Activated CD8-positive, alpha-beta memory T cell treated with anti-CD3 and anti-CD28 coated beads for 48 hours (primary cell): ENCODE measurements at places on chromosomes 1 and 21.
A peak's percentile ranks its signal among the peaks of the same experiment; 100 is the strongest.

DNA sequence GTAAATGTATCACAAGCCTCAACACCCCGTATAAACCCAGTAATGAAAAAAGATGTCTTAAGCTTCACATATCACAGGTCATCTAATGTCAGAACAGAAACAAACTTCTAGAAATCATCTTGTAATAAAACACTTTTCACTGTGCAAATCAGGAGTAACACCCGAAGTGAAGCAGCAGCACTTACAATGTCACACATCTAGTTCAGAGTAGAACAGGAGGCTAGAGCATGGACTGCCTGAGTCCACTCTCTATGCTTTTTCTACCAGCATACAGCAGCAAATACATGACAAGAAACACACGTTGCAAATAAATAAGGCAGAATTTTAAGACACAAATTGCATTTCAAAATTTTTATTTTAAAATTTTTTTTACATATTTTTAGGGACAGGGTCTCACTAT is 57.2 kb downstream of the AKT3 start:
- DNase-seq = no peak

DNA sequence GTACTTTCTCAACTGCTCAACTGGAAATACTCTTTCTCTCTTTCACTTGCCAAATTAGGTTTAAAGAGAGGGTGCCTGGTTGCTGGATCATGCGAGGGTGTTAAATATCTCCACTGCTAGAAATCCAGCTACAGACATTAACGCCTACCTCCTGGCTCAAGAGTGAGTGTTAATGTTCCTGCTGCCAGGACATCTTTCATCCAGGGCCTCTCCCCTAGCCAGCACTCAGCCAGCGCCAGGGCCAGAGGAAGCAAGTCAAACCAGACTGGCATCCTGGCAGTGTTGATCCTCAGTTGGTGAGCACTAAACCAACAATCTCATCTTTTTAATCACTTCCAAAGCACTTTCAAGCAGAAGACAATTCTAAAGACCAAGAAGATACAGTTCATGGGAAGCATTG is 92.9 kb upstream of the BARHL2 start:
- DNase-seq = no peak

DNA sequence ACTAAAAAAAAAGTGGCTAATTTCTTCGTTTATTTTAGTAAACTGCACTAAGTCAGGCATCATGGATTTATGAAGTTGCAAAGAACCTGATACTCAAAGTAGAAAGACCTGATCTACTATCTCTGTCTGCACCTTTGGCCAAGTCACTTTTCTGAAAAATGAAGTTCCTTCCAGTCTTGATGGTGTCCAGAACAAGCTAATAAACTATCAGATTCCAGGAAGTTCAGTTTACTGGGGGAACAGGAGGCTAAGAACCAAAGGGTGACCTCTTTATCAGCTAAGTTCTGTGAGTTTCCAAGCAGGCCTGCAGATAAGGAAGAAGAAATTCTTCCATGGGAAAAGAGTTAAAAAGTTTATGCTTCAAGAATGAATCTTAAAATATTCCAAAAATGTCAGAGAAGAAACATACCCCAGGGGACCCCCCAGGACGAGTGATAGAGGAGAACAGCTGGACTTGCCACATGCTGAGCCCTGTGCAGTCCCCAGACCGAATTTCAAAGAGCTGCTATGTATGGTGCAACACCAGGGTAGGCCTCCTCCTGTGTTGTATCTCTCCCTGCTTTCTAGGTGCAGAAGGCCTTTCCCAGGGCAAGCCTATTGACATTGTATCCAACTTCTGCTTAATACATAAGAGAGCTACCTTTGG is 72.8 kb upstream of the FGGY start:
- no peak for DNase-seq

- no peak for DNase-seq
Measured at GRCh38 chr1:243834130-243834529, 15.9 kb downstream of the AKT3 start.

GRCh38 chr21:26826801-26827200 is 18.4 kb downstream of the ADAMTS1 start:
- no peak for DNase-seq

- no peak for DNase-seq
Measured at GRCh38 chr1:235295902-235296350, 32.1 kb downstream of the ARID4B start.

DNA sequence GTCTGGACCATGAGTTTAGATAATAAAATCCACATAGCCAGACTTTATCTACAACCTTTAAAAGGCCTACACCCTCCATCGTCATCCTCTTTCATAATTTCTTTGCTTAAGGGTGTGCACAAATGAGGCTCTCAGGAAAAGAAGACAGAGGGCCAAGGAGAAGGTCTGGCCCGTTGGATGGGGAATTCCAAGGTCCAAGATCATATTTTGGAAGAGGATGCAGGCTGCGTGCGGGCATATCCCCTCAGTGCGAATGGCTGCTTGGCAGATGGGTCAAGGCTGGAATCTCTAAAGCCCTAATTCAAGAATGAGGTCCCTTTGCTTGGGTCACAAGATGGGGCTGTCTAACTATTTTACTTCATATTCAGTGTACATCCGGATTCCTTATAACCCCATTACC is 782.2 kb upstream of the NCAM2 start:
- DNase-seq = no peak

DNA sequence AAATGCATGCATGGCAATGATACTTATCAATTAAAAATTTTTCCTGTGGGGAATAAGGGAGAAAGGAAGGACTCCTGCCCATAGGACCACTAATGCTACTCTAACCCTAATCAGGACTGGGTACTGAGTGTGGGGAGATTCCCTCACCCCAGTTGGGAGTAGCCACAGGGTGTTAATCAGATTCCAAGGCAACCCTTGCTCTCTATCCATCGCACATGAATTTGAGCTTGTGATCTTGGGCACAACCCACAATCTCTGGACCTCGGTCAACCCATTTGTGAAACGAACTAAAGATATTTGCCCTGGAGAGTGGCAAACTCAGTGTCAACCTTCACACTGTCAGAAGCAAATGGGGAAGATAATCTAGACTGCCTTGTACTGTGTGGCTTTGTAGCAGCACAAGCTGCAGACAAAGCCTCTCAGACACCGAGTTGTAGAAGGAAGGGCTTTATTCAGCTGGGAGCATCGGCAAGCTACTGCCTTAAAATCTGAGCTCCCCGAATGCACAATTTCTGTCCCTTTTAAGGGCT is 69.5 kb downstream of the SERINC2 start:
- no peak for DNase-seq

- DNase-seq = no peak
Measured at GRCh38 chr1:97849345-97850340, 71.2 kb downstream of the DPYD start.

GRCh38 chr1:186568221-186568620 is 107.3 kb upstream of the PDC start:
- no peak for DNase-seq

- DNase-seq = no peak
Measured at GRCh38 chr21:42190486-42190863, 28.5 kb upstream of the ABCG1 start.

DNA sequence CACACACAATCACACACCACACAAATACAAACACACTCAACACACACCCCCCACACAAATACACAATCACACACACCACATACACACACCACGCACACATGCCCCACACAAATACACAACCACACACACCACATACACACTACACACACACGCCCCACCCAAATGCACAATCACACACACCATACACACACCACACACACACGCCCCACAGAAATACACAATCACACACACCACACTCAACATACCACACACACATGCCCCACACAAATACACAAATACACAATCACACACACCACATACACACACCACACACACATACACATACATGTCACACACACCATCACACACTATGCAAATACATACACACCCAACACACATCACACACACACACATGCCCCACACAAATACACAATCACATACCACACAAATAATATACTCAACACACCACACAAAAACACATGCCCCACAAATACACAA is 50.2 kb downstream of the PRDM15 start:
- no peak for DNase-seq

GRCh38 chr1:214566158-214567104 is 15.0 kb upstream of the PTPN14 start:
- no peak for DNase-seq

- no peak for DNase-seq
Measured at GRCh38 chr1:184940226-184940625, 34.1 kb downstream of the NIBAN1 start.

GRCh38 chr1:178371235-178371634 is 125.5 kb downstream of the CLEC20A start:
- no peak for DNase-seq

DNA sequence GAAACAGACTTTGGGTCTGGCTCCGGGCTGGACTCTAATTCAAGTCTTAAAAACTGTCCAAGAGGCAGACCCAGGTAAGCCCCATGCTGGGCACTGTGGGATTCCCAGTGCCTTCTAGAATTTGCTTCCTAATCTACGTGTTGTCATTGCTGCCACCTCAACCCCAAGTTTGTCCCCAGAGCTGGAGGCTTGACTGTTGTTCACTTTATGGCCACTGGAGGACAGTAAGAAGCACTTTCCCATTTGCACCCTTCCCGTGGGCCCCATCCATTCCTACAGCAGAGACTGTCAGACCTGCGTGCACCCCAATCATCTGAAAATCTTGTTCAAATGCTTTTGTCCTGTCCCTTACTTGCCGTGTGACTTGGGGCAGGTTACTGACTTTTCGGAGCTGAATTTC is 29.4 kb upstream of the VASH2 start:
- DNase-seq = no peak

GRCh38 chr1:243483071-243483771 is 227.4 kb downstream of the SDCCAG8 start:
- DNase-seq = no peak

- no peak for DNase-seq
Measured at GRCh38 chr1:118254001-118254400, 69.0 kb upstream of the SPAG17 start.

DNA sequence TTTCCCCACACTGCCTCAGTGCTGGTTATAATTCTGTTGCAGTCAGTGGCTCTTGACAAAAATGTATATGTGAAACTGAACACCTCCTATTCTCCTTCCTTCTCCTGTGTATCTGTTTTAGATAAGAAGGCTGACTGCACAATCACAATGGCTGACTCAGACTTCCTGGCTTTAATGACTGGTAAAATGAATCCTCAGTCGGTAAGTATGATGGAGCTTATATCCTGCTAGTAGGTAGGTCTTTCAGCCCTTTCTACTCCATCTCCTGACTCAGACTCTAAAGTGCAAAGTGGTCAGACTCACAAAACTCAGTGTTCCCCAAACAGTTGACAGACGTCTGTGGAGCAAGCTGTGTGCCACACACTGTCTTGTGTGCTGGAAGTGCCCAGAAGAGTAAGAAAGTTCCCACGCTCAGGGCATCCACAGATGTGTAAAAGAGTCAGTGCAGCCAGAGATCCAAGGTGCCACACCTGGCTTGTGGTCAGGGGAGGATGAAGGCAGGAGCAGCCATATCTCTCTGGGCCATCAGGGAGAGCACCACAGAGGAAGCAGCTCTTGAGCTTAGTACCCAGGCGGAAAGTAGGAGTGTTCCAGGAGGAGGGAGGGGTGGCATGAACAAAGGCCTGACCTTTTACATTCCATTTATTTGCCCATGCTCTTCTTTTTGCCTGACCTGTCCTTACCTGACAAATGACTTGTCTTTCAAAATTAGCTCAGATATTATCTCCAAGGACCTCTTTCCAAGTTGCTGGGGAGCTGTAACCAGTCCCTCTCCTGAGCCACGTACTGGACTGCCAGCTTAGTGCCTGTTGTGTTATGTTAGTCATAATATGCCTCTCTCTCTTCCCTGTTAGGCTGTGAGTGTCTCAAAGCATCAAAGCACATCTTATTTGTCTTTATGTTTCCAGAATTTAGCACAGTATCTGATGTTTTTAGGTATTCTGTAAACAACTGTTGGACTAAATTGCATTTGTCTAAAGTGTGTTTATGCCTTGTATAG is 14.0 kb upstream of the PODN start:
- no peak for DNase-seq

GRCh38 chr1:218717575-218717974 is 372.4 kb downstream of the TGFB2 start:
- DNase-seq = no peak

DNA sequence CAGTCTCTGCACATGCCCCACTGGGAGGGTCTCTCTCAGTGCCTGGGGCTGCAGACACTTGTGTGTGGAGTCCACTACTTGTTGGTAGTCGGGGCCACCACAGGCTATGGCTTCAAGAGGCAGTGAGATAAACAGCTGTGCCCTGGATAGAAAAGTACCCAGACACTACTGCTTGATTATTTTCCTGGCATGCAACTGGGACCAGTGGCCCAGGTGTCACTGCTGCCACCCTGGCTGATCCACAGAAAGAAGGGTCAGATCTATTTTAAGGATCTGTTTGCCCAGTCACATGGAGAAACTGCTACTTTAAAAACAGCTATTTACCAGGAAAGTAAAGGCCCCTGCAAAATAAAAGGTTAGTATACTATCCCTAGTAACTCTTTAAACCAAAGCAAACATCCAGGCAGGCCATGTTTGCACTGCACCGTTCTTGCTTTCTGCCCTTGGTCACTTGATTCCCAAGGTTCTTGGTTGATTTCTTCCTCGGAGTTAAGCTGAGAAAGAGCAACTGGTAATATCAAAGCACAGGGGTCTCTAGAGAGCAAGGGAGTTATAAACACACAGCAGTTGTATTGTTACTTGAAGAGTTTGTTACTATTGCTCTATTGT is 99.9 kb downstream of the GLUL start:
- DNase-seq = no peak

DNA sequence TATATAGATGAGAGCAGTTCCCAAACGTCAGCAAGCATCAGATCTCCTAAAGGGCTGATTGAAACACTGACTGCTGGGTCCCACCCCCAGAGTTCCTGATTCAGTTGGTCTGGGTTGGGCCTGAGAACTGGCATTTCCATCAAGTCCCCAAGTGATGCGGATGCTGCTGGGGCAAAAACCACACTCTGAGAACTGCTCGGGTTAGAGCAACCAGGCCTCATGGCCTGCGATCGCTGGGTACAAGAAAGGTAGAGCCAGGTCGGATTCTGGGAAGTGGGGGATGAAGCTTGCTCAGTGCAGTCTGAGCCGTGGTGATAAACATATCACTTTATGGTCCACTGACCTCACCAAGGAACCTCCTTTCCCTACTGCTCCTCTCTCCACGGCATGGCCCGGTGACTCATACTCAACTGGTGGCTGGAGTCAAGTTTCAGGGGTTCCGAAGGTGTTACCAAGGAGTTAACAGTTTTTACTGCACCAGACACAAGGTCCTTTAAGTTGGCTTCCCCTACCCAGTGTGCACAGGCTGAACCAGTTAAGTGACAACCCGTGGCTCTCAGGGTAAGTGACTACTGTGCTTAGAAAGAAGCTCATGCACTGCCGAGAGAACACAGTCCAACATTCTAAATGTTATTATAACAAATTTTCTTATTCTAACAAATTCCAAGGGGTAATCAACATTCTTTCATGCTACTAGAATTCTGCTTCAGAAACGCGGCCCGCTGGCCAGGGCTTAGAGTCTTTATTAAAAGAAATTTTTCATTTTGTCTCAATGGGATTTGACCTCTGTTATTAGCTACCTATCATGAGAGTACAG is 153.5 kb downstream of the TGFBR3 start:
- peak; percentile 43 for DNase-seq

DNA sequence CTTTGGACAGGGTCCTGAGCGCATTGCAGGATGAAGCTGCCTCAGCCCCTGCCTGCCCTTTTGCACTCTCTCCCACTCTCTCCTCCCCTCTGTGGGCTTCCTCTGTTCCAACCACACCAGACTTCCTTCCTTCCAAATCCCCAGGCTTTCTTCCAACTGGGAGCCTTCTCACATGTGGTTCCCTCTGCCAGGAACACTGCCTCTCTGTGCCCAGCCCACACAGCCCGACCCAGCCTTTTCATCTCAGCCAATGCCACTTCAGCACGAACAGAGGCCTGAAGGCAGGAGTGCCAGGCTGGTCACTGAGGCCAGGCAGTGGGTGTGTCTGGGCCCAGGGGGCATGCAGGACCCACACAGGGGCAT is 5.9 kb downstream of the SELENON start:
- DNase-seq = no peak
